Activated T-helper 1 cell treated with anti-CD3 and anti-CD28 coated beads, Interleukin-12 subunit alpha, Interleukin-12 subunit beta, Interleukin-2, Interleukin-4 antibody, amounts not matched to agents 30 ng/mL and 10 ng/mL and 1 ng/mL, durations not matched to agents 14 hours and 24 hours and 36 hours (primary cell): ENCODE measurements at places on chromosomes 4 and X. TPM values are rescaled to one million over a fixed set of nuclear protein-coding genes. Genes with fewer than 3 reads are reported as not detected.

Gene NUDT11
- total RNA-seq = 3.2 and 3.5 TPM in 2 replicates

- DNase-seq = no peak
Observed at GRCh38 chr4:84971319-84971932, 4.9 kb upstream of the WDFY3 start.

DNA sequence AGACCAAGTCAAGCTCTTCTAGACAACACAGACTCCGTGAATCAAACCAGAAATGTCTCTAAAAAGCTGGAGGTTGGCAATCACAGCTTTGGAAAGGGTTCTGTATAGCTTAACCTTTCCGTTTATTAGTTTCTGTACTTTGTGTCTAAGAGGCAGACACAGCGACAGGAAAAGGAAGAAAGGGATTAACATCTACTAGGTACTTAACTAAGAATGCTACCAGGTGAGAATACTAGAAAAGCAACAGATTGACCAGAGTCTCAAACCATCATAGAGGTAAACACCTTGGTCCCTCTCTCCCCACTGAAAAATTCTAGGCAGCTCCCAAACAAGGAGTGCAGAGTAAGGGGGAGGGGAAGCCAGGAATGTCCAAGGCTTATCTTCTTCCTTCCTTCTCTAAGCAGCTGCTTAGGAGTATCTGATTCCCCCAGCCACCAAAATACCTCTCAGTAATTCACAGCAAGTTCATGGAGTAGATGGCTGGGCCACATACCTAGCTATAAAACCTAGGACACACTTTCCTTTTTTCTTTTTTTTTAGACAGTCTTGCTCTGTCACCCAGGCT, 80.8 kb downstream of the APBB2 start:
- DNase-seq = no peak

- DNase-seq = no peak
Observed at GRCh38 chr4:2179717-2180116, 62.2 kb downstream of the HAUS3 start.

Gene NXF3
- total RNA-seq = not detected in 2 replicates

DNA sequence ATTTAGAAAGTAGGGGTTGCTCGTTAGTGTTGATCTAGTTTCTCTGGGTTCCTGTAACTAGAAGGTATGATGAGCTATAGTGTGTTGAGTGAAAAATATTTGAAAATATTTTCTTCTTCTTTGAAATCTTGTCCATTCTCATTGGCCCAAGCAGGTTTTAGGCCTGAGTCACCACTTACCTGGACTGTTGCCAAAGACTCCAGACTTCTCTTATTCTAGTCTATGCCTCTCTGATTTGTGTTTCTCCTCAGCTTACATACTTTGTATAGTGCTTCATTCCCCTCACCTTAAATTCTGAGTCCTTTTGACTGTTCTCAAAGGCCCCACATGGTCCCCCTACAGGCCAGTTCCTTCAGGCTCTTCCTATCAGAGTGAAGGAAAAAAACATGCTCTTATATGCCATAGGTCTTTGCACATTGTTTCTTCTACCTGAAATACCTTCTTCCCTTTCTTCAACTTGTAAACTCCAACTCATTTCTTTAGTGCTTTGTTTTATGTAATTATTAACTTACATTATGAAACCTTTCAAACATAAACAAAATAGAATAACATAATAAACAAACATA, 258.2 kb downstream of the PPP1R2C start:
- DNase-seq = no peak

DNA sequence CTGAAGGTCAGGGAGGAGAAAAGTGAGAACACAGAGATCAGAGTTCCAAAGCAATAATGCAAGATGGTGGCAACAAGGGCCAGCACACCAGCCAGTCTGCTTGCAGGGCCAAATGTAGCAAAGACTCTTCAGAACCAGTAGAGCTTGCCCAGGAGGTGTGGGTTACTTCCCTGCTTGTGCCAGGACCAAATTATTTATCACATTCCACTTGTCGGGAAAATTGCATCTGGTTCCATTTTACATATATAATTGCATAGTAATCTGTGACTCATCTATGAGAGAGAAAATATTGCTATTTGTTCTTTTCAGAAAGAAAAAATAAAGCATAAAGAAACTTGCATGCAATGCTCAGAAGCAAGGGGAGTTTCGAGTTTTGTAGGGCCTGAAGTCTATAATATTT, 41.4 kb downstream of the MAML3 start:
- DNase-seq = no peak

- no peak for DNase-seq
Observed at GRCh38 chr4:108941904-108942430, 179.1 kb upstream of the ETNPPL start.

GRCh38 chrX:150446995-150447394, 83.9 kb downstream of the MAMLD1 start:
- DNase-seq = no peak

GRCh38 chr4:119536572-119537528, 91.8 kb downstream of the PDE5A start:
- DNase-seq = no peak

DNA sequence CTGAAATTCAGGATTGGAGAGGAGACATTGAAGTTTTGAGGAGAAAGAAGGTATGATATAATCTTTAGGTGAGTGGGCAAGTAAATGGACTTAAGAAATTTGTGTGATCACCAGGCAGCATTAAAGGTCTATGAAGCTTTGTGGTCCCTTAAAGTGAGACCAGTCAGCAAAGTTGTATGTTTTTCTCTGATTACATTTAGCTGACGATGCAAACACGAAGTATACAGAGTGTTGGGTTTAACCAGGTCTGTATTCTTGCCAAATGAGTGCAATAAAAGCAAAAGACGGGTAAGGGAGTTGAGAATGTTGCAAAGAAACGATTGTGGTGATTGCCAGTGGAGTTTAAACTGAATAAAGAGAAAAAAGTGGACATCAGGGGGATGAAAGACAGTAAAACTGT, 11.6 kb upstream of the YIPF6 start:
- DNase-seq = no peak

DNA sequence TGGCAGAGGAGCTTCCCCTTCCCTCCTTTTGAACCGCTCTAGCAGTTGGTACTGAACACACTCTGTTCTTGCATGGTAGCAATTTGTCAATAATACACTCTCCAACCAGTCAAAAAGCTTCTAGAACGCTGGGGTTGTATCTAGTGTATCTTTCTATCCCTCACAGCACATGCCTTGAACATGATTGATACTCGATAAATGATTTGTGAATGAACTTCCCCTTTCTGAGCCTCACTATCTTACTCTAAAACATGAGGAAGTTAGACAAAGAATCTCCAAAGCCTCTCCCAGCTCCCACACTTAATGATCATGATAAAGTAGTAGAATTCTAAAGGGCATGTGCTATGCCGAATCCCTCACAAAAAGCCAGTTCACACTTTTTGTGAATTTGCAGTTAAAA, 64.4 kb downstream of the DLG3 start:
- DNase-seq = no peak

DNA sequence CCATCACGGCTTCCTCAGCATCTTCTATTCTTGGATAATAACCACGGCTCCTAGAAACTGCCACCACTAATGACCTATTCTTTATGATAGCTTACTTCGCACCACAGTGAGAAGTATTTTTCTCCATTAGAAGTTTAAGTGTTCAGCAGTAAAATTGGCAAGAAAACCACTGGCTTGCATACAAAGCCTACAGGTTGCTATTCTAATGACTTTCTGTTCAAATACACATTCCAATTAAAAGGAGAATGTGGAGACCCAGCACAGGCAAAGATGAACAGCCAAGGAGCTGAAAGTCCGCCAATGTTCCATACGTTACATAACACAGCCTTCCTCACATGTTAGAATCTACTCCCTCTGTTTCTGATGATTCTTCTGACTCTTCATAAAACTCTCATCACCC, 875.0 kb upstream of the PRKX start:
- DNase-seq = no peak

GRCh38 chrX:54819201-54819600, 11.7 kb downstream of the MAGED2 start:
- DNase-seq = no peak

DNA sequence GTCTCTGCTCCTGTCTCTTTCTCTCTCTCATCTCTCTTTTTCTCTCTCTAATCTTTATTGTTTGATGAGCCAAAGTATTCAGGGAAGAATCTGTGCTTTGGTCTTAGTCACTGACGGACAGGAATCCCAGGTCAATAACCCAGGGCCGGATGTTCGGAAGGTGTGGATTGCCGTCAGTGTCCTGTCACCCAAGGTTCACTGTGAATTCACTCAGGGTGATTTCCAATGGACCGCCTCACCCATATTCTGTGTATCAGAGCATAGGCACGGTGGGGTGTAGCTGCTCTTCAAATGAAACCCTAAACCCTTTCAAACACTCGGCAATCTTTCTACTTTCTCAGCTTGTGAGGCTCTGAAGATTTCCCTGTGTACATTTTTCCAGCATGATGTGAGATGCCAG, 144.6 kb upstream of the GPC4 start:
- DNase-seq = no peak
